ENCODE measurements at places on chromosomes 3 and 15. TPM values are rescaled to one million over a fixed set of nuclear protein-coding genes. Genes with fewer than 3 reads are reported as not detected.
A peak's percentile ranks its signal among the peaks of the same experiment; 100 is the strongest.

GRCh38 chr3:16151109-16151508 is 23.4 kb upstream of the GALNT15 start:
- no peaks in the 10 kb centered on the region for H3K36me3 ChIP-seq
- peaks cover 12% of the 10 kb centered on the region for H3K4me1 ChIP-seq
- no peaks in the 10 kb centered on the region for H3K27me3 ChIP-seq
- no peak overlapping the region for H3K4me3 ChIP-seq

DGKG gene
- 2.5 TPM for total RNA-seq

DNA sequence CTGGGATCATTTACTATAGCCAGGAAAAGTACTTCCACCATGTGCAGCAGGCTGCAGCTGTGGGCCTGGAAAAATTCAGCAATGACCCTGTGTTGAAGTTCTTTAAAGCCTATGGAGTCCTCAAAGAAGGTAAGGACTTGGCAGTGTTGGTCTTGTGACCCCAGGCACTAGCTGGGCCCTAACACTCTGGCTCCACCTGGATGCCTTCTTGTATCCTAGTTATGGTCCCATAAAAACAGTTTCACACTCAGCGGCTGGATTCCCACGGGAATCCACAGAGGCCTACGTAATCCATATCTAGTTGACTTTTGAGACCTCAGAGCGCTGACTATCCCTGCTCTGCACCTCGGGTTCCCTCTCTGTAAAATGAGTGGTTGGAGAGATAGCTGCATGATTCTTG is 1.6 kb downstream of the TTC21A start:
- peaks cover 4% of the 10 kb centered on the region for H3K4me1 ChIP-seq
- H3K4me3 ChIP-seq = no peak overlapping the region
- H3K27me3 ChIP-seq = no peaks in the 10 kb centered on the region
- no peak for DNase-seq
- H3K27ac ChIP-seq = no peak overlapping the region

CACNA2D3 gene
- total RNA-seq = 0.36 TPM

DNA sequence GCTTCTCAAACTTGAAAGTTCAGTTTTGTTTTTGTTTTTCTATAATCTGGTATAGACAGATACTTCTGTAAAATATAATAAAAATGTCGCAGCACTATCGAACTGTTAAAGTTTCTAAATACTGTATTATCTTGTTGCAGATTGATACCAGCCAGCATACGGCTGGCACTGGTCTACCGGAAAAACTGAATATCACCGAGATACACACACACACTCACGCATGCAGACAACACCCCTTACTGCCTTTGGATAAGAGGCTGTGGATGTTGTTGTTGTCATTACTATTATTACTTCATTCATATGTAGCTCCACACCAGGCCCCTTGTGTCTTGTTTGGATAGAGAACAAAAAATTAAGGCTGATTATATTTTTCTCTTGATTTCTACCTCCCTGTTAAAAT is 32.4 kb downstream of the MAP6D1 start:
- no peaks in the 10 kb centered on the region for H3K4me1 ChIP-seq
- H3K36me3 ChIP-seq = peaks cover 44% of the 10 kb centered on the region
- no peak overlapping the region for H3K4me3 ChIP-seq
- no peak overlapping the region for H3K27ac ChIP-seq
- no peak for DNase-seq

NSMCE3 gene
- total RNA-seq = 6.3 TPM

EHHADH gene
- total RNA-seq = 4.7 TPM

DNA sequence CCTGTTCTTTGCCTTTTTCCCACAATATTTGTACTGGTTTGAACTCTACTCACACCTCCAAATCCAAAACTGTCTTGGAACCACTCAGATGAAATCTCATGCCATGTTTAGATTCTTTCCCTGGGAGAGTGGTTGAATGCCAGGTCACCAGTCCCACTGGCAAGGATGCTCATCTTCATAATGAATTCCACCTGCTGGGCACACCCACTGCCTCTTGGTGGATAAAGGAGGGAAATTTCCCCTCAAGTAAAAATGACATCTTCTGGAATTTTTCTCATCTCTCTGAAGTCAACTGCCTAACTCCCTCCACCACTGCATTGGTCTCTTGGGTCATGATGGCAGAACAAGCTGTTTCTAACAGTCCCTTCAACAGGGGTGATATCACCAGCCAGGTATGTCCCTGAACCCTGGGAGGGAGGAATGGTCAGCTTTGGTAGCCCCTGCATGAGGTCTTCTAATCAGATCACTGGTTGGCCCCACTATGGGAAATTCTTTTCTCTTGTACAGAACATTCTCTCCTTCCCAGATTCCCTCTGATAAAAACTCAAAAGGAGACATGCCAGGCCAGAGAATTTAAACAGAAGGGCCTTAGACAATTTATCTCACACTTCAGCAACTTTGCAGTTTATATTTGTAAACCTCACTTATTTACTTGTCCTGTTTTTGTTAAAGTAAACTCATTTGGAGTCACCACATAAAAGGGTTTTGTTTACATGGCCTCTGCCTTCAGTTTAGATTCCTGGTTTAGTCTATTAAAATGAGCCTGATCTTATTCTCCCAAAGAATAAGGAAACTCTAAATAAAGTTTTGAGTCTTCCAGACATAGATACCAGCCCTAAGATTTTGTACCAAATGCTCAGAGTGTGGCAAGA is 143.4 kb downstream of the WNT5A start:
- H3K36me3 ChIP-seq = no peaks in the 10 kb centered on the region
- no peak overlapping the region for H3K4me3 ChIP-seq
- no peak overlapping the region for H3K27ac ChIP-seq
- no peaks in the 10 kb centered on the region for H3K27me3 ChIP-seq

ZNF660 gene
- 1.4 TPM for total RNA-seq

IREB2 gene
- total RNA-seq = 23.6 TPM

IQCB1 gene
- total RNA-seq = 26.4 TPM

LRRC2 gene
- 4.7 TPM for total RNA-seq

CCR4 gene
- not detected for total RNA-seq

XCR1 gene
- not detected for total RNA-seq

GABRB3 gene
- total RNA-seq = 0.54 TPM

DNA sequence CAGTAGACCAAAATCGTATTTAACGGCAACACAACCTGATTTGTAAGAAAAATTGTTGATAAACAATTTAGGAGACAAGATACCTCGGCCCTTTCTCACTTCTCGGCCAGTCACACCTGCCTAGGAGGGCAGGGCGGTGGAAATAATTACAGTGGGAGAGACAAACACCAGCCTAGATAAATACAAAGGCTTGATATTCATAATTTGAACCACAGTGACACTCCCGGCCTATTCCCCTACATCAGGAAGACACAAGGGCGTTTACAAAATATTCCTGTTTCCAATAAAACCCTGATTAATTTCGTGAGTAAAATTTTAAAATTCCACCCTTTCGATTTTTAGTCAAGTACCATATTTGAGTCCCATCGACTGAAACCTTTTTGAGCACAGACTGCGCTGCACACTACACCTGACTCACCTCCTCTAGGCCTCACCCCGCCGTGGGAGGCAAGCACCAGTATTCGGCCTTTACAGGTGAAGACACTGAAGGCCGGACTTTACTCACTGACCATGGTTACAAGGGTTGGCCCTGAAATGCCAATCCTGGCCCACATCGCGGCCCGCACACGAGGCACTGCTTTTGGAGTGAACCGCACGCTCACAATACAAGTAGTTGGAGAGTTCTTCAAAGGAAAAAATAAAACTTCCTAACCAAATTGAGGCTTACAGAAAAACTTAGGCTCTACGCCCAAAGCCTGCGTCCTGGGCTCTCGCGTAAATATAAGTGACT is 794 bp downstream of the ARPP19 start:
- peak overlapping the region; percentile 35 for H3K27ac ChIP-seq
- peaks cover 1% of the 10 kb centered on the region for H3K36me3 ChIP-seq
- H3K27me3 ChIP-seq = no peaks in the 10 kb centered on the region
- H3K4me1 ChIP-seq = peaks cover 5% of the 10 kb centered on the region

GRCh38 chr3:115685097-115685496 is 61.8 kb downstream of the GAP43 start:
- H3K27ac ChIP-seq = no peak overlapping the region
- no peaks in the 10 kb centered on the region for H3K36me3 ChIP-seq
- no peak for DNase-seq
- peaks cover 8% of the 10 kb centered on the region for H3K27me3 ChIP-seq
- no peak overlapping the region for H3K4me3 ChIP-seq
- no peaks in the 10 kb centered on the region for H3K4me1 ChIP-seq

GRCh38 chr3:178443634-178444033 is 92.6 kb upstream of the KCNMB2 start:
- H3K27ac ChIP-seq = no peak overlapping the region
- no peak overlapping the region for H3K4me3 ChIP-seq
- no peaks in the 10 kb centered on the region for H3K4me1 ChIP-seq
- peaks cover 2% of the 10 kb centered on the region for H3K27me3 ChIP-seq
- no peak for DNase-seq
- no peaks in the 10 kb centered on the region for H3K36me3 ChIP-seq

DNA sequence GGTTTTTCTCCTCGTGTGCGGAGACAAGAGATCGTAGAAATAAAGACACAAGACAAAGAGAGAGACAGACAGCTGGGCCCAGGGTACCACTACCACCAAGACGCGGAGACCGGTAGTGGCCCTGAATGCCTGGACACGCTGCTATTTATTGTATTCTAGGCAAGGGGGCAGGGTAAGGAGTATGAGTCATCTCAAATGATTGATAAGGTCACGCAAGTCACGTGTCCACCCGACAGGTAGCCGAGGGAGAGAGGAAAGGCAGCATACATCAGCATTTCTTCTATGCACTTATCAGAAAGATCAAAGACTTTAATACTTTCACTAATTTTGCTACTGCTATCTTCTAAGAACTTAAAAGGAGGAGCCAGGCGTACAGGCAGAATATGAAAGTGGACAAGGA is 28.2 kb downstream of the MYL3 start:
- no peaks in the 10 kb centered on the region for H3K4me1 ChIP-seq
- no peaks in the 10 kb centered on the region for H3K36me3 ChIP-seq
- no peak for DNase-seq
- no peak overlapping the region for H3K4me3 ChIP-seq

DNA sequence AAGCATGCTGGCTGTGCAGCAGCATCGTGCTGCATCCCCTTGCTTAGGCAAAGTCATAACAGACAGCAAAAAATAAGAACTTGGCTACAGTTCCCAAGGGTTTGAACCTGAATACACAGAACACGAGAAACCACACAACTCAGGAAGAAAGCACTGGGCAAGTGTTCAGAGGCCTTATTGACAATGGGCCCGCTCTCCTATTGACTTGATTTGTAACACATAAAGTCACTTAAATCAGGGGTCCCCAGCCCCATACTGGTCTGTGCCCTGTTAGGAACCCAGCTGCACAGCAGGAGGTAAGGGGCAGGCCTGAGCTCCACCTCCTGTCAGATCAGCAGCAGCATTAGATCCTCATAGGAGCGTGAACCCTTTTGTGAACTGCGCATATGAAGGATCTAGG is 145.1 kb downstream of the LSAMP start:
- no peaks in the 10 kb centered on the region for H3K36me3 ChIP-seq
- peaks cover 3% of the 10 kb centered on the region for H3K4me1 ChIP-seq
- DNase-seq = no peak
- H3K27me3 ChIP-seq = no peaks in the 10 kb centered on the region
- no peak overlapping the region for H3K27ac ChIP-seq

DNA sequence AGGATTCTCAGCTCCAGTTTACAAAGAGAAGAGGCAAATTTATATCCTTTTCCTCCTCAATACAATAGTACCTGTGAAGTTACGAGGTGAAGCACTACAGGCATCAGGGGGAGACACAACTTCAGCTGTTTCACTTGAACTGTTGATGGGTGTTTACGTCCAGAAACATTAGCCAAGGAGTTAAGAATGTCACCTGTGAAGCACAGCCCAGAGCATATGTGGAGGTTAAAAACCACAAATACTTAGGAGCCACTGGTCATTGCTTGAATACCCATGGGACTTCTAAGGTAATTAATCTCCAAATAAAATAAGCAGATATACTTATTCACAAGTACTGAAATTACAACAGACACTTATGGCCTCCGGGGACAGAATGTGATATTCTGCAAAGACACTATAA is 246.5 kb downstream of the ULK4 start:
- H3K27me3 ChIP-seq = no peaks in the 10 kb centered on the region
- H3K4me3 ChIP-seq = no peak overlapping the region
- no peak for DNase-seq
- peaks cover 3% of the 10 kb centered on the region for H3K4me1 ChIP-seq

SERPINI2 gene
- not detected for total RNA-seq

DNA sequence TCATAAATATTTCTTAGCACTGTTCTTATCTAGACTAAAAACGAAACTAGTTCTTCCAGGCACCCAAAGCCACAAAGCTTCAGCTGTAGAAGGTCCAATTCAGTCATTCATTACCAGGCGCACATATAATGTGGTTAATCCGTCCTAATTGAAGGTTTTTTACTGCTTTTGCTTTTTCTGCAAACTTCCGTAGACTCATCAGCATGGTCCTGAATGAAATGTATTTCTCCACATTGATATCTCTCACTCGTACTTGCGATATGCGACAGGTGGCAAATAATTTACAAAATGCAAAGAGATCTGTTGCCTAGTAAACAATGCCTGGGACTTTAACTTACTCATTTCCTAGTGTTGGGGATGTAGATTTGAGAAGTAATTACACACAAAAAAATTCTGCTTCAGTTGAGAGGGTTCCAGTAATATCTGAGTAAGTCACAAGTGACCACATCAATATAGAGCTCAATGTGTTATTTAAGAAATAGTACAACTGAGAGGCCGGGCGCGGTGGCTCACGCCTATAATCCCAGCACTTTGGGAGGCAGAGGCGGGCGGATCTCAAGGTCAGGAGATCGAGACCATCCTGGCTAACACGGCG is 75.0 kb upstream of the MBNL1 start:
- H3K4me1 ChIP-seq = 0 out of 2 replicates have a peak, but pooled peaks cover 2% of the 10 kb centered on the region
- no peaks in the 10 kb centered on the region for H3K36me3 ChIP-seq
- no peak overlapping the region for H3K4me3 ChIP-seq
- no peak for DNase-seq

DNA sequence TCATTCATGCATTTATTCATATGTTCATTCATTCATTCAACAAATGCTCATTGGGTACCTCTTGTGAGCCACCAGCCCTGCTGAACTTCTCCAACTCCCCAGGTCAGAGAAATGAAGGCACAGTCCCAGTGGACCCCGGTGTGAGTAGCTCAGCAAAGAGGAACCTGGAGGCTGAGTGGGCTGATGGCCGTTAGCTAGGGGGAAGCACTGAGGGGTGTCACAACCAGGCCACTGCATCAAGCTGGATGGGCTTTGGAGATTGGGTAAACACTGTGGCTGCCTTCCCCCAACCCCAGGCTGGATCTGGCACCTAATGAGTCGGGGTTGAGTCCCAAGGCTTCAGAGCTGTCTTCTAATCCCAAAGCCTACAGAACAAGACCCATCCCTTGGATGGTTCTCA is 12.1 kb upstream of the ALAS1 start:
- H3K36me3 ChIP-seq = no peaks in the 10 kb centered on the region
- no peak overlapping the region for H3K4me3 ChIP-seq
- H3K27ac ChIP-seq = no peak overlapping the region
- no peak for DNase-seq

GRCh38 chr15:33946152-33946551 is 22.1 kb upstream of the CHRM5 start:
- no peak overlapping the region for H3K4me3 ChIP-seq
- no peaks in the 10 kb centered on the region for H3K27me3 ChIP-seq
- H3K27ac ChIP-seq = no peak overlapping the region
- H3K4me1 ChIP-seq = no peaks in the 10 kb centered on the region
- H3K36me3 ChIP-seq = no peaks in the 10 kb centered on the region
- DNase-seq = no peak

GRCh38 chr15:99053380-99054024 is 45.9 kb upstream of the PGPEP1L start:
- no peak overlapping the region for H3K27ac ChIP-seq
- no peak overlapping the region for H3K4me3 ChIP-seq
- no peaks in the 10 kb centered on the region for H3K4me1 ChIP-seq
- H3K36me3 ChIP-seq = no peaks in the 10 kb centered on the region
- H3K27me3 ChIP-seq = peaks cover 12% of the 10 kb centered on the region

GXYLT2 gene
- 11.4 TPM for total RNA-seq
